Skin of body (tissue), 3 donors: ENCODE measurements at places on chromosomes 7 and 10. TPM values are rescaled to one million over a fixed set of nuclear protein-coding genes. Genes with fewer than 3 reads are reported as not detected.

GRCh38 chr7:36036590-36036989, 116.5 kb upstream of the EEPD1 start:
- no peak for DNase-seq

DNA sequence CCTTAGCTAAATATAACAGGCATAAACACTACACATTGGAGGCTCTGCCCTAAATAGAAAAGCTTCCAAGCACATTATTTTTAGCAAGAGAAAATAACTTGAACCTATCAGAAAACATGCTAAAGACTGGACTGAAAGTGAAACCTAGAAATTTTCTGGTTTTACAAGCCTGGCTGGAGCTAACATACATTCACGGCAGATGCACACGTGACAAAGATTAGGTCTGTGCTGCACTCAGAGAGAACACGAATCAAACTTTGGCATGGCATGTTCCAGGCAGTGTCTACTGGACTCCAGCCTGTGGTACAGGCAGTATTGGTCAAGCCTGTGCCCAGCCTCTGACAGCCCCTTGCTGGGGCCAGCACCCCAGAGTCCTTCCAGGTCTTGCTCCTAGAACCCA, 94.1 kb upstream of the PCBD1 start:
- DNase-seq: no peak

GRCh38 chr10:78296785-78297184, 263.1 kb downstream of the RPS24 start:
- no peak for DNase-seq

GRCh38 chr7:35555386-35555785, 139.5 kb downstream of the HERPUD2 start:
- DNase-seq: no peak

The ASB10 gene
- 0.69 TPM for total RNA-seq

The HTR7 gene
- 0.30 TPM for total RNA-seq

The UTF1 gene
- not detected for total RNA-seq
